ENCODE measurements at places on chromosomes 4 and X.
A peak's percentile ranks its signal among the peaks of the same experiment; 100 is the strongest.

GRCh38 chr4:1682860-1683259 is 1.3 kb downstream of the FAM53A start:
- no peak for DNase-seq

- DNase-seq: no peak
Measured at GRCh38 chr4:148044089-148044911, 312.4 kb downstream of the ARHGAP10 start.

- DNase-seq: no peak
Measured at GRCh38 chr4:118765399-118765798, 70.5 kb downstream of the SEC24D start.

DNA sequence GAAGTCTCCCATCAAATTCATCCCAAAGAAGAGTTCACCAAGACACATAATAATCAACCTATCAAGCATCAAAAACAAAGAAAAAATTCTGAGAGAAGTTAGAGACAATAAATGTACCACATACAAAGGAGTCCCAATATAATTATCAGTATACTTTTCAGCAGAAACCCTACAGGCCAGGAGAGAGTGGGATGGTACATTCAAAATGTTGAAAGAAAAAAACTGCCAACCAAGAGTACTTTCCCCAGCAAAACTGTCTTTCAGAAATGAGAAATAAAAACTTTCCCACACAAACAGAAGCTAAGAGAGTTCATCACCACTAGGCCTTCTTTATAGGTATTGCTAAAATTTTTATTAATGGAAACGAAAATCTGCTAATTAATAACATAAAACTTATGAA is 164.4 kb upstream of the LNX1 start:
- DNase-seq: no peak

DNA sequence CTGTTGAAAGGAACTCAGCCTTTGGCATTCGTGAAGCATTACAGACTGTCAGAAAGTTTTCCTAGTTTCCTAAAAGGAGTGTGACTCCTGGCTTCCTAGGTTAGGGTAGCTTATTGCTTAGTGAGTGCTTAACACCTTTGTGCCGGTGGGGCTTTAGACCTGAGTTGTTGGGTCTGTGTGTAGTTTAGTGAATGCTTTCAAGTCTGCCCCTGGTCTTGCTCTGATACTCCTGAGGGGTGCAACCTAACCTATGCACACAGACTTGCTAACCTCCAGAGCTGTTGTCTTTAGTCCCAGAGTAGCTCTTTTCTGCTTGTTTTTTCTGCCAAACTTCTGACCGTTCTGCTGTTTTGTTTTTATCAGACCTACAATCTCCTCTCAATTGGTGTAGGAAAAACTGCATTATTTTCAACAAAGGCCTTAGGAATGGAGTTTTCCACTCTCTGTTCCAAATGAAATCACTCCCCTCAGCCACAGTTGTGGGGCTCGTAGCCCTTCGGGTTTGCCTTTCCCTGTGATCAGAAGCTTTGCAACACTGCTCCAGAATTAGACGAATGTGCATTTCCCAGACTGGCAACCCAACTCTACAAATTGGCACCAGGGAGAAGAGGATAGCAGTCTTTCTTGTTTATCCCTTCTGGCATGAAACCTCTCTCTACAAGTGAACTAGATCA is 1399.1 kb upstream of the PCDH7 start:
- DNase-seq: no peak

GRCh38 chrX:47483306-47484268 is 565 bp upstream of the ZNF41 start:
- DNase-seq: no peak

DNA sequence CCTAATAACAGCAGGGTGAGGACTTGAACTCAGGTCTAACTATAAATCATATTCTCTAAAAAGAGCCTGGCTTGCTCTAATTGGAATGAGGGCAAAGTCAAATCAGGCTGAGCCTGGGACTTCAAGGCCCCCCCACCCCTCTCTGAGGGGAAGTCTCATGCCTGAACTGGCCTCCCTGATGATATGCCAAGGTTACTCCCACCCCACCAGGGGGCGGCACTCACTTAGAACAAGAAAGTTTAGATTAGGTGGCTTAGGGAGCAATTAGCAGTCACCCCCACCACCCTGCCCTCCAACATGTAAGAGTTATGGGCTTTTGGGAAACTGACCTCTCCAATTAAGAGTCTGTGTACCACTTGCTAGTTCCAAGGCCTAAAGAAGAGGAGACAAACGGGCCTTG is 2.7 kb downstream of the FOXO4 start:
- DNase-seq: peak; percentile 80

DNA sequence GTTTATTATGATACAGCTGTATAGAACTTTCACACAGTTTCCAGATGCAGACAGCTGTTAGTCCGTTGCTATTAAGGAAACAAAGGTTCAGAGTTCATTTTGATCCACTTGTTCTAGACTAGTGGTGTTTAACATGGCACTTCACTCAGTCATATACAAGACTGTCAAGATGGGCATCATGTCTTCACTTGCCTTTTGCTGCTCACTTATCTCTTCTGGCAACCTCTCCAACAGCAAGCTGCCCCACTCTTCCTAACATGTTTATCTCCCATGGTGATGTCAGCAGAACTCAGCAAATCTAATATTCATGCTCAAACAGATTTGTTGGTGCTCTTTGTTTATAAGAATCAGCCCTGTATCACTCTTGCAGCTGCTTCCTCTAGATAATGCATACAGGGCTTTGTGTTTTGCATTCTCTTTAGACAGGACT is 236.2 kb upstream of the HAND2 start:
- DNase-seq: no peak

GRCh38 chrX:129779747-129780146 is at the start of gene SASH3:
Gene SASH3 (plus strand): TSS chrX:129779949. CDS start chrX:129780098, 149 bp downstream.
- DNase-seq: peak; percentile 86

GRCh38 chr4:120809518-120809917 is 113.0 kb downstream of the PRDM5 start:
- no peak for DNase-seq

- DNase-seq: no peak
Measured at GRCh38 chrX:2965965-2966364, 36.8 kb upstream of the ARSD start.

- peak; percentile 54 for DNase-seq
Measured at GRCh38 chr4:140152751-140153418, 1.1 kb downstream of the MAML3 start.

GRCh38 chrX:75369721-75370120 is 95.8 kb downstream of the UPRT start:
- no peak for DNase-seq

DNA sequence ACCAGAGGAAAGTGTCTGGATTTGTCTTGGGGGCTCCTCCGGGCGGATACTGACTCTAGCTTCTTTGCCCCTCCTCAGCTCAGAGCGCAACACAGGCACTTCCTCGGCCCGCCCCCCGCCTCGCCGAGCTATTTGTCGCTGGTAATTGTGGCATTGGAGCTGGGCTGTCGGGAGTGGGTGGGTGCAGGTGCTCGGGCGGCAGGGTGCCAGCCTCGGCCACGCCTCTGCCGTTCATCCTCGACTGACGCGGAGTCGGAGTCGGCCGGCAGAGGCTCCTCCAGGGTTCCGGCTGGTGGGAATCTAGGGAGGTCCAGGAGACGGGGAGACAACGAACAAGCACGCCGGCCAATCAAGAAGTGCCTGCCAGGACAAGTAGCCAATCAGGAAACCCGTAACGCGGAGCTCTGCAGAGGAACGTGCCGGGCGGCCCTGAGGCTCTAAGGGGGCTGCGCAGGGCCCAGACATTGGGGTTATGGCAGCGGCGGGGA is 3.9 kb upstream of the SYN1 start:
- peak; percentile 41 for DNase-seq

DNA sequence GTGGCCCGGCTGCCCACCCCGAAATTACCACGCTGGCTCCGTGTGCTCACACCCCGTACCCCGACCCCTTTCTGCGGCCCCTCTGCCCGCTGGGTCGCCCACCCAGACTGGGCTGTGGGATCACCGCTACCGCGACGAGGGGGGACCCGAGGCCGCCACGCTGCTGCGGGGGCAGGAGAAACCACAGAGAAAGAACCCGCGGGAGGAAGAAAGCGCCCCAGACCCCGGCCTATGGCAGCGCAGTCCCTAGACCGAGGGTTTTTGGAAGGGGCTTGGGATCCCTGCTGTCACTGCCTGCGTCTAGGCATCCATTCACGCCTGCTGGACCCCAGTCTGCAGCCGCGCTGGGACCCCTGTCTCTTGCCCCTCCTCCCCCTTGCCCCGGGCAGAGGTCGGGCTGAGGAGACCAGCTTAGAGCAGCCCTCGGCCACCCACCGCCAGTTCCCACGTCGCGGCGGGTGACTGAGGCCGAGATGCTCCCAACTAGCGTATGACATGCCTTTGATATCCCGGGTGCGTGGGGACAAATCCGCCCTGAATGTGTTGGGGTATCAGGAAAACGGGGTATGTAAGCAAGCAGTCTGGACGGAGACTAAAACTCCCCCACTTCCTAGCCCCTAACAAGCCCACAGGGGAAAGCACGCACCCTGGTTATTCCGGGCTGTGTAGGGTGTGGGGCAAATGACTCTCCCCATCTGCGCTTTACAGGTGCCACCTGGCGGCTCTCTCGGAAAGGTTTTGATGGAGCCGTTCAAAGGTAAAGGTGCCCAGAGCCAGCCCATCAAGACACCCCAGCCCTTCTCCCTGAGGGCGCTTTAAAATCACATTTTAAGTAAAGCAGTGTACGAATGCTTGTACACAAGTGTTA is 862 bp upstream of the INPP4B start:
- peak; percentile 73 for DNase-seq

DNA sequence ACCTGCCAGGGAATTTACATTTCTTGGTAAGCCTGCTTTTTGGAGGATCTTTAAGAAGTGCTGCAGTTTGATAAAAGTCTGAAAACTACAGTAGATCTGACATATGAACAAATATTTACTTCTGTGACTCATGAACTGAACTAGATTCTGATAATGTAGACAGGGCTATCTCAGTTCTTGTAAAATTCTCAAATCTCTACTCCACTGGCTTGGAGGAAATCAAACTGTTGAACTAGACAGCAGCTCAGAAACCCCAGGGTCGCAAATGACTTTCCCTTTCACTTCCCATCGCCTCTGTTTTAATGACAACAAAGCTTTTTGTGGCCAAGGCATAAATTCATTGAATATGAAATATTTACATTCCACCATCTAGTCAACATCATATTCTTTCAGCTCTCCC is 15.4 kb upstream of the OCIAD1 start:
- DNase-seq: no peak

DNA sequence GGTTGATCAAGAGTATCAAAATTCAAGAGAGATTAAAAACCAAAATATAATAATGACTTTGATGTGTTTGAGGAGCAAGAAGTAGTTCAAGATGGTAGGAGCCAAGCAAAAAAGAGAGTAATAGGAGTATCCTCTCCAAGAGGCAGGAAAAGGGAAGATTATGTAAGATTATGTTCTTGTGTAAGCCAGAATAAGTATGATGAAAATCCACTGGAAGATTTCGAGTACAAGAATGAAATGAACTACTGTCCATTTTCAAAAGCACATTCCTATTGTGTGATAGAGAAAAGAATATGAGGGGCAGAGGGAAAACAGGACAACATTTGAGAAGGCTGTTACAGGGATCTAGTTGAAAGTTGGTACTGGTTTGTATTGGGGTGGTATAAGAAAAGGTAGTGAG is 659.6 kb upstream of the INTU start:
- DNase-seq: no peak

DNA sequence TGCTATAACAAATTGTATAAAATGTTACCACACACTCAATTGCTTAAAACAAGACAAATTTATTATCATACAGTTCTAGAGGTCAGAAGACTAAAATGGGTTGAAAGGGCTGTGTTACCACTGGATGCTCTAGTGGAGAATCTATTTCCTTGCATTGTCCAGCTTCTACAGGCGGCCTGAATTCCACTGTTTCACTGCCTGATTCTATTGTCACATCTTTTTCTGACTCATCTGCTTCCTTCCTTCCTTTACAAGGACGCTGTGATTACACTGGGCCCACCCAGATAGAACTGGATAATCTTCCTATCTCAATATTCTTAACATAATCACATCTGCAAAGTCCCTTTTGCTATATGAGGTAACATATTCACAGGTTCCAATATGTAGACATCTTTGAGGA is 19.4 kb upstream of the ARMCX1 start:
- no peak for DNase-seq

DNA sequence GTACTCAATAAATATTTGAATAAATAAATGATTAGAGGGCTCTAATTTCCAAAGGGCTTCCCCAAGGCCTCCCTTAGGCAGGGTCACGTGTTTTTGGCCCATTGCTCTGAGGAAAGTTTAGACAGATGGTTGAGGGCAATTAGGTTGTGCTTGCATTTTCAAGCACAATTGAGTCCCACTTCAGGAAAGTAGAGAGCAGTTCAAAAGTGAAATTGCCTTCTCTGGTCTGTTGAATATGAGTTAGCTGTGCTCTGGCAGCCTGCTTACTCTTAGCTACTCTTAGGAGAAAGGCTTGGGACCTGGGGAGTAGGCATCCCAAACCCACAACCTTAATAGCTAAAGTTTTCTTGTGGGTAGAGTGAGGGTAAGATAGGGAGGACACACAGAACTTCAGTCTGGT is 9.0 kb upstream of the DRP2 start:
- DNase-seq: no peak

DNA sequence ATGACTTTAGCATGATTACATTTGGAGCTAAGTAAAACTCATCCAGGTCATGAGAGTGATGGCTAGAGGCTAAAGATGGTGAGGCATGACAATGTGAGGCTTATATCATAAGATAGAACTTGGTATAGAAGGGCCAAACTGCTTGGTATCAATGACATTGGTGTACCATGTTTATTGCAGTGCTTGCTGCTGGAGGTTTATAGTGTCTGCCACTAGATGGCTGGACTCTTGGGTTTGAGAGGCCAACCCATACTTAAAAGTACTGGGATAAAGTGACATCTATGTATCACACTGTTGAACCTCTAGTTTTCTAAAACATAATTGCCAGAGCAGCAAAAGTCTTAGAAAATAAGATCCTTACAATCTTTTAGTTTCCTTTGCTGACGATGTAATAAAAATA is 83.0 kb upstream of the TACR3 start:
- no peak for DNase-seq

GRCh38 chrX:110331444-110332030 is 13.7 kb upstream of the AMMECR1 start:
- no peak for DNase-seq
